ENCODE measurements at places on chromosomes 1 and 21.

- no peak for DNase-seq
Measured at GRCh38 chr1:11107599-11107998, 7.9 kb upstream of the EXOSC10 start.

GRCh38 chr1:36751525-36751924 is 268.8 kb upstream of the CSF3R start:
- DNase-seq = no peak

DNA sequence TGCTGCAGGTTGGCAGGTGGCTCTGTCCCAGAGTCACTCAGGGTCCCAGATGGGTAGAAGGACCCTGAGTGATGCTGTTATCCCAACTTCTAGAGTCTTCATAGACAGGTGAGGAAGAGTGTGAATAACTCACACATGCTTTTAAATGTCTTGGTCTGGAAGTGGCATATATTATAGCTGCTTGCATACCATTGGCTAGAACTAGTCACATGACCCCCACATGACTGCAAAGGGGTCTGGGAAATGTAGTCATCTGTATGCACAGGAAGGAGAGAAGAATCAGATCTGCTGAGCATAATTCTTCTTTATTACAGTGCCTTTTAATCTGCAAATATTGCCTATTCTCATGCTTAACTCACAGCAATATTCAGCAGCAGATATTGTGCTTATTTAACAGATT is 28.2 kb upstream of the KLHDC7A start:
- no peak for DNase-seq

- DNase-seq = no peak
Measured at GRCh38 chr21:26225046-26225445, 54.5 kb upstream of the APP start.

DNA sequence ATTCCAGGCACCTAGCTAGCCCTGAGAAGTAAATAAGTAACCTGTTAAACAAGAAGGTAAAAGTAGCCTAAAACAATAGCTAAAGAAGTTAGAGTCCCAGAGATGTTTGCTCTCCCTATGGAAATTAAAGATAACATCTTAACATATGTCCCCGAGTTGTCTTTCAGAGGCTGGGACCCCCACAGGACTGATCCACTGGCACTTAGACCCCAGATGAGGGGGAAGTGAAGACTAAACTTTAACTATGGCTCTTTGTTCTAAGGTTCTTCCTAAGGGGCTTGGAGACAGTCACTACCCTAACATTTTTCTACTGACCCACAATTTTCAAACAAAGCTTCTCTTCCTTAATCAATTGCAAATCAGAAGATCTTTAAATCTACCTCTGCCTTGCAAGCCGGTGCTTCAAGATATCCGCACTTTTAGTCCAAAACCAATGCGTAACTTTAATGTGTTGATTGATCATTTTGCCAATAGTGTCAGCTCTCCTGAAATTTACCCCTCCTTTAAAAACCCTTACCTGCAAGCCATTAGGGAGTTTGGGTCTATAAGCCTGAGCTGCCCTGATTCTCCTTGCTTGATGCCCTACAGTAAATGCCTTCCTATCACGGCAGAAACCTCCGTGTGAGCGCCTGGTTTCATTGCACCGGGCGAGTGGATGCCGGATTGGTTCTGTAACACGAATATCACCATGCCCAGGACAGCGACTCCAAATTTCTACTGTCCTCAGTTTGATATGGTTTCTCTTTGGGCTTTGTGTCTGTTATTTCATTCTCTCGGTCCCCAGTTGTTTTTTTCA is 404.4 kb downstream of the SIPA1L2 start:
- DNase-seq = no peak

GRCh38 chr1:77857552-77857951 is 30.9 kb upstream of the NEXN start:
- no peak for DNase-seq

- no peak for DNase-seq
Measured at GRCh38 chr1:24080131-24080530, 31.8 kb downstream of the MYOM3 start.

GRCh38 chr1:201184307-201185122 is 6.1 kb upstream of the IGFN1 start:
- DNase-seq = no peak

DNA sequence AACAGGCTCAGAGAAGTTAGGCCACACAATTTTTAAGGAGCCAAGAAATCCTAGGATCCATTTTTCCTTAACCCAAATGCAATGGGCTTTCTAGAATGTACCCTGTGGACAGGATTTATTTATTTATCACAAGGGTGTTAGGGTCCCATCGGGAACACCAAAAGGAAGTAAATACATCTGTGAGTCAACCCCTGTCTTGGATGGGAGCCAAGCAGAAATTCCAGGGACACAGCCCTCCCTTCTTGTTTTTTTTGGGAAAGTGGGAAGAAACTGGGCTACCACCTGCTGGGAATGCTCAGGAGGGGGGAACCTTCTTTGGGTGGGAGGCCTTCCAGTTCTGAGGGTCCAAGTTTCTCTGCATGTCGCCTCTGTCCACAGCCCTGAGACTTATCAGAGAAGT is 1.3 kb downstream of the CRNN start:
- DNase-seq = peak; percentile 36

DNA sequence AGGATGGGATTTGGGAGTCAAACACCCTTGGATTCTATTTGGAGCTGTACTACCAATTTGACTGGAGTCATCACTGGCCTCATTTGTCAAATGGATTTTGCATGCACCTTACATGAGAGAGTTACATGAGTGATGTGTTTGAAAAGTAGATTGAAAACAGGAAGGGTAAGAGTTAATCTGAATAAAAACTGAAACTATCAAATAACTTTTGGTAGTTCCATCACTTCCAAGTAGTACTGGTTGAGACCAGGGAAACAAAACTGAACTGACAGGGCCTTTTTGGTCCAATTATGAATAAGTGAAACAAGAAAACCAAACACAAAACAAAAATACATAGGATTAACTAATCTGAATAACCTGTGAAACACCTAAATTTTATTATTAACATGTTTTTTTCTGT is 30.2 kb downstream of the NUCKS1 start:
- no peak for DNase-seq

DNA sequence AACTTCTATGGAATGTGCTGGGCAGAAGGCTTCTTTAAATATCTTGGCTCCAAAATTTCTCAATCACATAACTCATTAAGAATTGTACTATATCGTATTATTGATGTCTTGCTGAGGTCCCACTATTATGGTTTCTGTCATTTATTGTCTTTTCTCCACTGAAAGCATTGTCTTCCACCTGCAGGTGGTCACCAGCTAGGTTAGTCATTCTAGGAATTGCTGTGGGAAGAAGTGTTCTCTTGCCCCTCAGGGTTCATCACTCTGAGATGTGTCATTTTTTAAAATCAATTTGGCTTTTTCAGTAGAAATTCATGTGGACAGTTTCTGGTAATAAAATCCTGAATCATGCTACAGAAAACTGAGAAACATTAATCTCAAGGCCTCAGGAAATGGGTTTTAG is 66.1 kb downstream of the NCAM2 start:
- no peak for DNase-seq

- DNase-seq = peak; percentile 71
Measured at GRCh38 chr1:155893389-155894142, 17.6 kb downstream of the RIT1 start.

DNA sequence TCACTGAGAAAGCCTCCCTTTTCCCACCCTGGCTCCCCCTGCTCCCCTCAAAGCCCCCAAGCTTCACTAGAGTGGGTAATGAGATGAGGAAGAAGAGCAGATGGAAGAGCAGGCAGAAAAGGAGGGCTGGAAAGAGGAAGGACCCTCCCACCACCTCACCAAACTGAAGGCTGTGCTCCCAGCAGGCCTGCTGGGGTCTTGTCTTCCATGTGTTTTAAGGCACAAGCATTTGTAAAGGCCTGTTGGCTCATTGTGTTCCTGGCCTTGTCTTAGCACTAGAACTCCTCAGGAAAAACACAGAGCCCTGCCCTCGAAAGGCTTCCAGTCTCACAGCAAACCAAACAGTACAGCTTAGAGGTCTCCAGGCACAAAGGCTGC is 51.5 kb downstream of the TOMM20 start:
- DNase-seq = no peak

DNA sequence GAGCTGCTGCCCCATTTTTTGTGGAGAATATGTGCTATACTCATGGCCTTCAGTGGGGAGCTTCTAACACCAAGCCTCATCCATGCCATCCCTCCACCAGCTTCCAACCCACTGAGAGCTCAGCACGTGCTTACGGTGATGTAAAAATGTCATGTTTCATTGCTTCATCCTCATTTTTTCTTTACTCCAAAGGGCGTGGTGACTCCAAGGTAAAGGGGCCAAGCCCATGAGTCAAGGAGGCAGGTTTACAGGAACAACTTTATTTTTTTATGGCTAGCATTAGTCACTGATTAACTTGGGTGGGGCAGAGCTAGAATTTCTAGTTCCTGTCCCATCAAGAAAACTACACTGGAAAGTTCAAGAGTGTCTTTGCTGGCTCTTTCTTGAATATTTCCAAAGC is at the start of gene C1orf226:
TSS of gene C1orf226 (plus strand) at position 346 of the 400 bp plus-strand sequence. CDS start 174 bp downstream, outside the sequence.
- DNase-seq = no peak

DNA sequence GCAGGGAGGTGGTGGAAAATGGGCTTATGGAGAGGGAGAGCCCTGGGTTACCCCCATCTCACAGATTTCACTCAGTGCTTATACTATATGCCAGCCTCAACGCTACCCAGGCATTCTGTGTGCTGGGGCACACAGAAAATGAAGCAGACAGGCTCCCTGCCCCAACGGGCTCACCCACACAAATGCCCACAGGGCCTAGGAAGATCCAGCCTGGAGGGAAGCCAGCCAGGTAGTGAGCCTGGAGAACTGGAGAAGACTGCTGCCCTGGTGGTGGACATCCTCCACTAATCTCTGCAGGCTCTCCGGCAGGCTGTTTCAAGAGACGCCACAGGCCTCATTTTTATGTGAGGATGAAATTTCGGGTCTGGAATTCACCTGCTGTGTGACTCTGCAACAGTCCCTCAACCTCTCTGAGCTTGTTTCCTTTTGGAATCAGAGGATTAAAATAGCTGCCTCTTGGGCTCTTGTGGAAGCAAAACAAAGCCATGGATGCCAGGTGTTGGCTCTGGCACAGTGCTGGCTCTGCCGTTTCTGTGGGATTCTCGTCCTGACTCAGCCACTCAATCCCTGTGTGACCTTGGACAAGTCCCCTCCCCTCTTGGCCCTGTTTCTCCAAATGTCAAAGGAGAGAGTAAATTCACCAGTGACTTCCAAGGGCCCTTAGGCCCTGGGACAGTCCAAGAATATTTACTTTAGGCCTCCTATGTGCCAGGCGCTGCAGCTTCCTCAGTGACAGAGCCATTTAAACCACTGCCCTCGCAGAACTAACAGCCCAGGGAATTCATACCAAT is 3.6 kb downstream of the PAQR7 start:
- DNase-seq = no peak

DNA sequence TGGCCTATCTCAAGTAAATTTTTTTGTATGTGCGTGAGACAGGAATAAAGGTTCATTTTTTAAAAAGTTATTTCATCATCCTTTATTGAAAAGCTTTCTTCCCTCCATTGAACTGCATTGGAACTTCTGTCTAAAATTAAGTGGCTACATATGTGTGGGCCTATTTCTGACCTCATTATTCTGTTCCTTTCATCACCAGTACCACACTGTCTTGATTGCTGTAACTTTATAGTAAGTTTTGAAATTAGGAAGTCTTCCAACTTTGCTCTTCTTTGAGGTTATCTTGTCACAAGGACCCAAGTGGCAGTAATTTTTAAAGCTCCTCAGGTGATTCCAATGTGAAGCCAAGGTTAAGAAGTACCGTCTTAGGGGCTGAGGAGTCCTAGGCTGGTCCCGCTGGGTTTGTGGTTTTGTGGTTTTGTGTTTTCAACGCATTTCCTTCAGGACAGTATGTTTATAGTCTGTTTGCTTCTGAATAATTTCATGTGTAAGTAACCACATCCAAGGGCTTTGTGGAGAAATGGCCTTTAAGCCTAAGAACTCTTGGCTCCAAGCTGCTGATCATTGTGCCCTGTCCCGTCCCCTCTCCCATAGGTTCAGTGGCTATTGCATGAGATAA is 12.4 kb upstream of the SCAF4 start:
- no peak for DNase-seq

DNA sequence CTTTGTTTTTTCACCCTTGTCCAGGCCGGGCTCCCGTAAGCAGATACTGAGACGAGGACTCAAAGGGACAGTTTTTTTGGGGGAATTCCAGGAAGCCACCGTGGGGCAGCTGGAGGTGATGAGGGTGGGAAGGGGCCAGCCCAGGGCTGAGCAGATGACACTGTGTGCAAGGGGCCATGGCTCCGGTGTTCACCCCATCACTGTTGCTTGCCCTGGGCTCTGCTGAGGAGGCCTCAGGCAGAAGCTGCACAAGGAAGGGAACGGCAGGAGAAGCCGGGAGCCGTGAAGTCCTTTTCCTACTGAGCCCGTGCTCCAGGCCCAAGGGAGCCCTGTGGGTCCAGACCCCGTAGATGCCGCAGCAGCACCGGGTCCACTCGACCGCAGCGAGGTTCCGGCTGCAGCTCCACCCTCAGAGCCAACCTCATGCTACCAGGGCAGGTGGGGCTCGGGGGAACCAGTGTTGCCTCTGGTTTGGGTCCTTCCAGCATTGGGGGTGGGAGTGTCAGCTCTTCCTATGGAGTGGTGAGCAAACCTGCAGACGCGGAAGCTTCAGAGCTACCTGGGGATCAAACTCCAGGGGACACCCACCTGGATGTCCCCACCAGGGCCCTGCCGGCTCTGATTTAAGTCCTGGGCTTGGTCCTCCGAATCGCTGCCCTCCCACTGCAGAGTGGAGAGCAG is 4.3 kb upstream of the CALML6 start:
- DNase-seq = no peak

- DNase-seq = no peak
Measured at GRCh38 chr1:8599646-8600212, 217.7 kb downstream of the RERE start.

DNA sequence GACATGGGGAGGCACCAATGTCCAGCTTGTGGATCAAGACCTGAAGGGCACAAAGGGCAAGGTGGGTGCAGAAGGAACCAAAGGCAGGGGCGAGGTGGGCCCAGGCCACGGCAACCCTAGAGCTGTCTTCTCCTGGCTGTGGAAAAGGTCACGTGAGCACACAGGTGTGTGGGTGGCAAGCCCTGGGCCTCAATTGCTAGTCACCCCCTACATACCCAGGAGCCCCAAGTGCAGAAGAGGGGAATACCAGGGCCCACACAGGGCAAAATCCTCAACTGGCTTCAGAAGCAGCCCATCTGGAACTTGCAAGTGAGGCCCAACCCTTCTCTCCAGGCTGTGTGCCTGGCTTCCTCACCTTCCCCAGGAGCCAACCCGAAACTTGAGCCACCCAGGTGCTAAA is 25.6 kb downstream of the ZBTB17 start:
- no peak for DNase-seq

- no peak for DNase-seq
Measured at GRCh38 chr21:17455028-17455353, 57.9 kb upstream of the CXADR start.

DNA sequence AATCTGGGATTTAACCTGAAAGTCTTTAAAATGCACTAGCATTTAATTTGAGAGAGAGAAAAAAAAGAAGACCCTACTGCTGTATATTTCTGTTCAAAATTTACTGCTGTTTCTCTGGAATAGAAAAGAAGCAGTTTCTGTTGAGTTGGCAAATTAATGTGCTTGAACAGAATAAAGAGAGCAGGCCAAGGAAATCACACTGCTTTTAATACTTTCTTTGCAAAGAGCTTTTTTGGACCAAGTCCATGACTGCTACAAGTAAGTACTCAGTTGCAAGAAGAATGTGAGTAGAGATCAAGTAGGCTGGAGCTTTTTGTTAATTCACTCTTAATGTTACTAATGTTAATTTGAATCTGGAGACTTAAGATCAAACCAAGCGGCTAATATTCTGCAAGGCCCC is 336.2 kb upstream of the SGIP1 start:
- no peak for DNase-seq
